NCI-H1694 (cell line): ENCODE measurements at places on chromosomes 5 and 9.

DNA sequence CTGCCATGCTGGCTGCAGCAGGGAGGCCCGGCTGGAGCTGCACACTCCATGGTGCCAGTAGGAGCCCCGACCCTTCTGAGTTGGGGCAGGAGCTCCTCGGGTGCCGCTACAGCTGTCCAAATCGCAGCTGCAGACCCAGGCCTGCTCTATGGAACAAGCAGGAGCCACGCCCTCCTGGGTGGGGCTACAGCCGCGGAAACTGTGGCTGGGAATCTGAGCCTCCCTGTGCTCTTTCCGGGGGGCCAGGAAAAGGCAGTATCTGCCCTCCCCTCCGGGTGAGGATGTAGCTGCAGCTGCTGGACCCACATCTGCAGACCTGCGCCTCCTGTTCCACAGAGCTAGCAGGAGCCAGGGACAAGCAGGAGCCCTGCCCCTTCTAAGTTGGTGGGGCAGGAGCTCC lies 278.9 kb upstream of the ACTBL2 start:
- DNase-seq = no peak

GRCh38 chr5:73693573-73694061 lies 67.6 kb downstream of the ARHGEF28 start:
- DNase-seq = peak; percentile 1

DNA sequence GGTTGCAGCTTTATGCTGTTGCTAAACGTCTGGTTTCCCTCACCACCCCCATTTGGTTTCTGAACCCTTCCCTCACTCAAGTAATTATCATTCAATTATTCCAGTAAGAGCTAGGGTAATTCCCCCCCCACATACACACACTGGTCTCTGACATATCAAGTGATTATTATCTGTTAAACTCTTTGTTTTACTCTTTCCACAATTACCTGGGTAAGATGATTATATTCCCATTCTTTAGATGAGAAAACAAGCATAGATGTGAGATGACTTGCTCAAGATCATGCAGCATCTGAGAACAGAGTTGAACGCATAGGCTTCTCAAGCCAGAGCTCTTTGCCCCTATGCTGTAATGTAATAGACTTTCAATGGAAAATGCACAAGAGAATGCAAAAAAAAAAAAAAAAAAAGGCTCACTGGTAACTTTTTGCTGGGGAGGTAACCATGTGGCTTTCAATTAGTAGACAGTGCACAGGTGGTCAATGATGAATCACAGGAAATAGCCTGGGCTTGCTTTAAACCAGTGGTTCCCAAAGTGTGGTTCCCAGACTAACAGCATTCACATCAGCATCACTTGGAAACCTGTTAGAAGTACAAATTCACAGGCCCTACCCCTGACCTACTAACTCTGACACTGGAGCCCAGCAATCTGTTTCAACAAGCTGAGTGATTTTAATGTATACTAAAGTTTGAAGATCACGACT lies 87.6 kb downstream of the PIK3R1 start:
- DNase-seq = no peak

DNA sequence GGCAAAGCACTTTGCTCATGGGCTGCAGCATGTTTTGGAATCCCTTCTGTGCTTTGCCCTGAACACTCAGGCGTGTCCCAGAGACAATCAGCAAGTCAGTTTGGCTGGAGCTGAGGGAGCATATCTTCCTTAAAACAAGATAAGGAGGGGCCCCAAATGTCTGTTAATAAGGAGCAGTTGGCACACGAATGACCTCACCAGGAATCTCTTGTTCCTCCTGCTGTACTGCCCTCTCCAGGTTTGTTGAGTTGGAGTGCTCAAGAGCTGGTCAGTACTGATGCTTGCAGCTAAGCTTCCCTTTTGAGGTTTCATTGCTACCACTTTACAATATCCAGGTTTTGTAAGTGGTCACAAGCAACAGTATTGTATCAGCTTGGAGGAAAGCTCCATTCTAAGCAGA lies 101.3 kb upstream of the EGFLAM start:
- no peak for DNase-seq

GRCh38 chr9:107386396-107386795 lies 103.2 kb downstream of the KLF4 start:
- DNase-seq = no peak

GRCh38 chr5:82164176-82164976 lies 113.8 kb downstream of the RPS23 start:
- no peak for DNase-seq

GRCh38 chr5:61082516-61083280 lies 79.6 kb downstream of the SMIM15 start:
- no peak for DNase-seq
